ENCODE measurements at places on chromosomes 3 and 15. TPM values are rescaled to one million over a fixed set of nuclear protein-coding genes. Genes with fewer than 3 reads are reported as not detected.

- no peak overlapping the region for H3K4me3 ChIP-seq
- H3K27me3 ChIP-seq = peaks cover 14% of the 10 kb centered on the region
- H3K36me3 ChIP-seq = no peaks in the 10 kb centered on the region
- no peak for DNase-seq
Measured at GRCh38 chr3:65950340-65951326, 88.1 kb downstream of the MAGI1 start.

DNA sequence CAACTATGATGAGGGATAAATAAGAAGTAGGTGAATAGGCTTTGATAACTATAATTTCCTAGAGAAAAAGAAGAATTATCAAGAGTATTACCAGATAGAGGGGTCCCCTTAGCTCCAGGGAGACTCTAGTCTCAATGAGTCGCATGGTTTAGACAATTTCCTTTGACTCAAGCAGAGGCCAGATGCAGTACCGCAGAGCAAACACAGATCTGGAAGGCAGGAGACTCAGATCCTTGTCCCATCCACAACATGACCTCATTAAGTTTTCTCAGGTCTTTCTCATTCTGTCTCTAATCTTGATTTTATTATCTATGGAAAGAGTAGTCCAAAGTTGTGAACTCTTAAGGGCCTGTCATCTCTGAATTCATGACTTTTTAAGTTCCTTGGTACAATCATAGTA lies 987.9 kb downstream of the NTRK3 start:
- DNase-seq = no peak
- H3K36me3 ChIP-seq = no peaks in the 10 kb centered on the region
- H3K27me3 ChIP-seq = peaks cover 1% of the 10 kb centered on the region

- H3K36me3 ChIP-seq = no peaks in the 10 kb centered on the region
- no peaks in the 10 kb centered on the region for H3K27me3 ChIP-seq
- no peak for DNase-seq
- no peak overlapping the region for H3K4me3 ChIP-seq
- H3K4me1 ChIP-seq = peaks cover 3% of the 10 kb centered on the region
- no peak overlapping the region for H3K27ac ChIP-seq
Measured at GRCh38 chr3:171248426-171249111, 211.6 kb downstream of the TNIK start.

DNA sequence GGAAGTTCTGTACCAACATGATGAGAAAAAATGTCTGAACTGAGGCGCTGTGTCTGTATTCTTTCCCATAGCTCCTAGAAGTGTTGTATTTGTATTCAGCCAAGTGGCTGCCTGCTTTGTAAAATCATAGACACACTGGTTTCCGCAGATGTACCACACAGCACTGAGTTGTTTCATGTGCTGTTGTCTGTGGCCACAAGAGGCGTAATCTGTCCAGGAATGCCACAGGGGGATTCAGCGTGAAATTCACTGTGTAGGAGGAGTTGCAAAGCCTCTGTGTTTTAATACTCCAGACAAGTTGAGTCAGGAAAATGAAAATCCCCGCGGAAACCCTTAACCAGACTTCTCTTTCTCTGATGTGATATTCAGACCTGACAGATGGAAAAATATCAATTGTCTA lies 462.2 kb downstream of the NSUN3 start:
- H3K4me1 ChIP-seq = peaks cover 10% of the 10 kb centered on the region
- no peak overlapping the region for H3K27ac ChIP-seq
- no peak for DNase-seq
- no peak overlapping the region for H3K4me3 ChIP-seq
- no peaks in the 10 kb centered on the region for H3K36me3 ChIP-seq

DNA sequence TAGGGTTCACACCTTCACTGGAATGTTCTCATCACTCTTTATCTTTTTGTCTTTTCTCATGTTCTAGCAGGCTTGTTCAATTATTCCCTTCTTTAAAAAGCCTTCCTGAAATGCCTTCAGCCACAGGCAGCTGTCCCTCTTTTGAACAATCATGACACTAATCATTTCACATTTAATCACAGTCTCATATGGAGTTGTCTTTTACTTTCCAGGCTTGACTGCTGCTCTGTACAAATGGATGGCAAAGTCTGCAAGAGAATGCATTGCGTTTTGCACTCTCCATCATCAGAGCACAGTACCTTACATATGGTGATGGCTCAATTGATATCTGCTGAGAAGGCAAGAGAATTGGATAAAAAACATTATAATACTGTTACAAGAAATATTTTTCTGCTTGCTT lies 529.8 kb downstream of the DIPK2A start:
- H3K4me3 ChIP-seq = no peak overlapping the region
- peaks cover 1% of the 10 kb centered on the region for H3K27me3 ChIP-seq
- H3K36me3 ChIP-seq = no peaks in the 10 kb centered on the region

- no peak for DNase-seq
- H3K4me1 ChIP-seq = no peaks in the 10 kb centered on the region
- H3K4me3 ChIP-seq = no peak overlapping the region
- H3K27ac ChIP-seq = no peak overlapping the region
- H3K36me3 ChIP-seq = no peaks in the 10 kb centered on the region
- H3K27me3 ChIP-seq = no peaks in the 10 kb centered on the region
Measured at GRCh38 chr3:153783741-153784480, 337.3 kb upstream of the ARHGEF26 start.

DNA sequence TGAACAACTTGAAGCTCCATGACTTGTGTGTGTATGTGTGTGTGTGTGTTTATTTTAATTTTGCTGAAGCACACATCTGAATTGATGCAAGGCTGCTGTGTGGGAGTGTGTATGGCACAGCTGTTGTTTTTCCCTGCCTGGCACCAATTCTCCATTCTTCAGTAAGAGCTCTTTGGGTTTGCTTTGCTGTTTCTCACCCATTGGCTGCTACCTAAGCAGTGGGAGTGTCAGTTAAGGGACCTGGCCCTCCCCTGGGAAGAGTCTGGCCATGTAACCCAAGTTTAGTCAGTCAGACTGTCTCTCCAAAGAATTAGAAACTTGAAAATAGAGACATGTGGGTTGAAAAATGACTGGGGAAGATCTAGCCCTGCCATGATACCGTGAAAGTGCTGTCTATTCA lies 126.2 kb upstream of the SYNPR start:
- no peaks in the 10 kb centered on the region for H3K4me1 ChIP-seq
- H3K27ac ChIP-seq = no peak overlapping the region
- DNase-seq = no peak
- H3K4me3 ChIP-seq = no peak overlapping the region
- H3K36me3 ChIP-seq = no peaks in the 10 kb centered on the region
- H3K27me3 ChIP-seq = no peaks in the 10 kb centered on the region

- no peaks in the 10 kb centered on the region for H3K36me3 ChIP-seq
- peaks cover 14% of the 10 kb centered on the region for H3K4me1 ChIP-seq
- no peak overlapping the region for H3K4me3 ChIP-seq
- no peak overlapping the region for H3K27ac ChIP-seq
- H3K27me3 ChIP-seq = no peaks in the 10 kb centered on the region
- no peak for DNase-seq
Measured at GRCh38 chr3:152205097-152205593, 63.6 kb upstream of the MBNL1 start.

DNA sequence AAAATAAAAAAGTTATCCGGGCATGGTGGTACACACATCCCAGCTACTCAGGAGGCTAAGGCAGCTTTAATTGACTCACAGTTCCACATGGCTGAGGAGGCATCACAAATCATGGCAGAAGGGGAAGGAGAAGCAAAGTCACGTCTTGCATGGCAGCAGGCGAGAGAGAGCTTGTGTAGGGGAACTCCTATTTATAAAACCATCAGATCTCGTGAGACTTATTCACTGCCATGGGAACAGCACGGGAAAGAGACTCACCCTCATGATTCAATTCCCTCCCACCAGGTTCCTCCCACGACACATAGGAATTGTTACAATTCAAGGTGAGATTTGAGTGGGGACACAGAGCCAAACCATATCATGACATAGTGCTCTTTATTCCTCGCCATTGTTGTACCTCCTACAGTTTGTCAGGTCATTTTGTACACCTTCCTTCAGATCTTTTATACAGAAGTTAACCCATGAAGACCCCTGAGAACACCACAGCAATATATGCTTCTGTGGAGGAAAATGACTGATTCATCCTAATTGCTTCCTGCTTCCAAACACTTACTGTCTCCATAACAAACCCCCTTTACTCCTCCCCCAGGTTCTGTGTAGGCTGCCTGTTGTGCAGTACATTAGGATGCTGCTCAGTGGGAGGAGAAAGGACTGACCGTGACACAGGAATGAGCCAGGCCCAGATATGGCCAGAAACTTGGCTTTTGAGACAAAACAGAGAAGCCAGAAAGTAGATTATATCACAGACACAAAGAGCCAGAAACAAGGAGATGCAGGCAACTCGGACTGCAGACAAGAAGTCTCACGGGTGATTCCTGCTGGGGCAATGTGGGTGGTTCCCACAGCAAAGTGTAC lies 67.9 kb upstream of the HEG1 start:
- no peak overlapping the region for H3K4me3 ChIP-seq
- no peak for DNase-seq
- H3K27ac ChIP-seq = no peak overlapping the region
- H3K27me3 ChIP-seq = peaks cover 2% of the 10 kb centered on the region
- peaks cover 16% of the 10 kb centered on the region for H3K4me1 ChIP-seq
- no peaks in the 10 kb centered on the region for H3K36me3 ChIP-seq

Gene TUSC7
- not detected for total RNA-seq

Gene PAQR5
- total RNA-seq = 0.15 TPM

Gene PRR20G
- not detected for total RNA-seq

Gene GOLGA6A
- total RNA-seq = 0.85 TPM

Gene TMEM158
- total RNA-seq = 7.3 TPM
